Stimulated activated CD8-positive, alpha-beta memory T cell treated with anti-CD3 and anti-CD28 coated beads, Interleukin-15, amount 100 ng/mL, for 4 hours (primary cell): ENCODE measurements at places on chromosomes 6 and 20.

- no peak for DNase-seq
Measured at GRCh38 chr20:62836967-62837490, 20.2 kb downstream of the COL9A3 start.

GRCh38 chr20:38779247-38780097, 26.0 kb upstream of the PPP1R16B start:
- no peak for DNase-seq

- no peak for DNase-seq
Measured at GRCh38 chr6:5333658-5334057, 72.3 kb downstream of the FARS2 start.

DNA sequence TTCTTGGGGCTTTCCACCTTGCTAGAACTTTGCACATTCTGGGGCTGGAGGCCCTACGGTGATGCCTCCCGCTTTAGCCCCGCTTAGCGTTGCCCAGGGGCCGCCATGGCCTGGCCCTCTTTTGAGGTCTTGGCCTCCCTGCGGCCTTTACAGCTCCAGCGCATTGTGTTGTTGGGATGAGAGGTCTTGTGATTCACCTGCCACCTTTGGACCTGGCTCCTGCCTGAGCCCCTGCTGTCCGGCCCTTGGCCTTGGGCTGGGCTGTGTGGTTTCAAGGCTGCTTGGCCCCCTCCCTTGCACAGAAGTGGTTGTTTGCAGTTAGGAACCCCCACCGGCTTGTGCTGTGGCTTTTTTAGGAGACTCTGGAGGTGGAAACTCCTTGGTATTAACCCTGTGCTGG, 61.0 kb upstream of the CDH4 start:
- DNase-seq, result no peak

DNA sequence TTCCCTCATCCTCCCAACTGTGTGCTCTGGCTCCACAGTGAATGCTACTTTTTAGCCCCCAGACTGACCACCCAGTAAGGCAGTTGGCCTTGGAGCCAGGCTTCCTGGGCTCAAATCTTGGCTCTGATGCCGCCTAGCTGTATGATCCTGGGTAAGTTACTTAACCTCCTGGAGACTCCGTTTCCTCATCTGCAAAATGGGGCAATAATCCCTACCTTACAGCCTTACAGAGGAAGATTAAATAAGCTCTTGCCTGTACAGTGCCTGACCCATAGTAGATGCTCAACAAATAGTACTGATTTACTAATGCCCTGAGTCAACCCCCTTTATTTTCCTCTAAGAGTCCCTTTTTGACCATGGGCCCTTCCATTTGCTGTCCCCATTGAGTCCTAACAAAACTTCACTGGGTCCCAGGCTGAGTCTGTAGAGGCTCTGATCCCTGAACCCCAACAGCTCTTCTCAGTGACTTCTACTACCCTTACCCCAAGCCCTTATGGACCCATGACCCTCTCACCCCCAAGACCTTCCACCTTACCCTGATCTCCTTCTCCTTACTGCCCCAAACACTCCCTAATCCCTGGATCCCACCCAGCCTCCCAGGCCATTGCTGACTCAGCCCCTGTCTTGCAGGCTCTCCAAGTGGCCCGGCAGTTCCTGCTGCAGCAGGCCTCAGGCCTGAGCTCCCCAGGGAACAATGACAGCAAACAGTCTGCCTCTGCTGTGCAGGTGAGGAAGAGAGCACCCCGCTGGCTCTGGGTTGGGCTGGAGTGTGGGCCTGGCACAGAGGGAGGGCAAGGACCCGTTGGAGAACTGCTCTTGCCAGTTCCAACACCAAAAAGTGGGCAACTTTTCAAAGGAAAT, 31.4 kb downstream of the FOXP4 start:
- no peak for DNase-seq

- DNase-seq, result no peak
Measured at GRCh38 chr20:61556111-61556510, 304.1 kb downstream of the CDH4 start.

- DNase-seq, result no peak
Measured at GRCh38 chr6:7912024-7912423, 1.4 kb upstream of the TXNDC5 start.

DNA sequence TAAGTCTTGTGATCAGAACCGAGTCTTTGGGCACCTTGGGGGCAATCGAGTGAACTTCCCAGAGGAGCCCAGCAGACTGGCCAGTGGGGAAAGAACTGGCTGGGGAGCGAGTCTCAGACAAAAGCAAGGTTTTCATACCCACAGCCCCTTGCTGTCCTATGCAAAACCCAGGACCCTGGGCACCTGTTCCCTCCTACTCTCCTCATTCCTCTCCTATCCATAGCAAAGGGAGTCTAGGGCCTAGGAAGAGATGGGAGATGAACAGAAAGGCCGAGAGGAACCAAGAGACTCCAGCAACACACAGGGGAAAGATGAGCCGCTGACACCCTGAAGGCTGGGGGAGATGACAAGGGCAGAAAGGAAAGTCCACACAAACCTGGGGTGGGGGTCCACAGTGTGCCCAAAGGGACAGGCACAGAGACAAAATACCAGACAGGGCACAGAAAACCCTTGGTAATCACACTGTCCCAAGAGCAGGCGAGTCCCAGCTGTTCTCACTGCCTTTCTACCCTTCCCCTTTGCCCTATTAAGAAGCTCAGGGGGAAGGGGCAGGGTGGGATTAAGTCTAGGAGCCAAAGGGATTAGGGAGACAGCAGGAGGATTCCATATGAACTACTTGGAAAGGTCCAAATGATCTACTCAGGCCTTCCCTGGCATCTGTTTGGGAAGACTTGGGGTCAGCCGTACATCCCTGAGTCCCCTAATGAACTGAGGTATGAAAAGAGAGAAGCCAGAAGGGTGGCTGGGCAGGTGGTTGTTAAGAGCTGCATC, 6.5 kb downstream of the PPP1R18 start:
- DNase-seq, result no peak

- DNase-seq, result no peak
Measured at GRCh38 chr6:6826095-6826901, 237.8 kb downstream of the LY86 start.

DNA sequence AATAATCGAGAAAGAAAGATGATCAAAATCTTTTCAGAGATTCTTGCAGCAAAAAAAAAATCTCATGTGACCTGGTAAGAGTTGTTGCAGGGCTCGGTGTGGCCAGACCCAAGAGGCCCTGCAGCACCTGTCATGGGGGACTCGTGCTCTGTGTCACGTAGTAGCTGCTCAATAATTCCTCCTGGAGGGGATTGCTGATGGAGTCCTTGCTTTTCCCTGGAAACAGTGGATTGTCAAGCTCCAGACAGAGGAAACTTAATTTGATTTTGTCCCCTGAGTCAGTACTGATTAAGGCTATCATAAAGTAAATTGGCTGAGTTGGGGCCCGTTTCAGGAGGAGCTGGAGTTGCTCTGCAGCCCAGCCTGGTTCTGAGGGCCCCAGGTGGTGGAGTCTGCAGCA, 125.2 kb downstream of the EDN3 start:
- DNase-seq, result no peak

DNA sequence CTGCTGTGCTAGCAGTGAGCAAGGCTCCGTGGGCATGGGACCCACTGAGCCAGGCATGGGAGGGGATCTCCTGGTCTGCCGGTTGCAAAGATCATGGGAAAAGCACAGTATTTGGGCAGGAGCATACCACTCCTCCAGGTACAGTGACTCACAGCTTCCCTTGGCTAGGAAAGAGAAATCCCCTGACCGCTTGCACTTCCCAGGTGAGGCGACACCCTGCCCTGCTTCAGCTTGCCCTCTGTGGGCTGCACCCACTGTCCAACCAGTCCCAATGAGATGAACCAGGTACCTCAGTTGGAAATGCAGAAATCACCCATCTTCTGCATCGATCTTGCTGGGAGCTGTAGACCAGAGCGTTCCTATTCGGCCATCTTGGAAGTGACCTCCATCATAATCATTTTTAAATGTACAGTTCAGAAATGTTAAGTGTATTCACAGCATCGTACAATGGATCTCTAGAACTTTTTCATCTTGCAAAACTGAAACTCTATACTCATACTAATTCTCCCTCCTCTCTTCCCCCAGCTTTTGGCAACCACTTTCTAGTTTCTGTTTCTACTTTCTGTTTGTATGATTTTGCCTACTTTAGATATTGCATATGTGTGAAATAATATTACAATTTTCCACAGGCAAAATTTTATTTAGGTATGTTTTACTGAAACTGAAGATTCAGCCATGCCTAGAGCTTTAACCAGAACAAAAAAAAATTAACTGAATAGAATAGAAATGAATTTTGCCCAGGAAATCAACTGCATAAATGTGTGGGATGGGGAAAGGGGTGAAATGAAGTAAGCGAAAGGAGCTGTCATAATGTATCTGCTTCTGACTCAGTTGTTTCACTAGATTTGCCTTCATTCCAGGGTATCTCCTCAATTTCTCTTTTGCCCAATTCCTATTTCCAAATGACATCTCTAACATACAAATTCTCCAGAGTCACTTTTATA, 100.0 kb downstream of the RWDD2A start:
- DNase-seq, result no peak

- no peak for DNase-seq
Measured at GRCh38 chr6:136189104-136189503, 61.0 kb downstream of the MTFR2 start.

DNA sequence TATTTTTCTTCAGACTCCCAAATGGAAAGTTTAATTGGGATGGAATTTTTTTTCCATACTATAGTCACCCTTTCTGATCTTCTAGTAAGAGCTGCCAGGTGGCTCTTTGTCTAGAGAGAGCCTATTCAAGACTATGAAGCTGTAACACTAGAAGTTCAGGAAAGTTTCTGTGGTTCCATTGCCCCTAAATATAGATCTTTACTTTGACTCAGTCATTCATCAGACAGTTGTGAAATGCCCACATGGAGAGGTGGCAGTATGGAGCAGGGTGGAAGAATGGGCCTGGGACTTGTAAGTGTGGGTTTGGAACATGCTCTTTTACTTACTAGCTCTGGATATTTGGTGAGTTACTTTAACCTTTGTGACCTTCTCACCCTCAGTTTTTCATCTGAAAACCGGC, 87.8 kb downstream of the CTNNBL1 start:
- no peak for DNase-seq

GRCh38 chr20:47024461-47024937, 129.9 kb downstream of the EYA2 start:
- DNase-seq, result no peak

DNA sequence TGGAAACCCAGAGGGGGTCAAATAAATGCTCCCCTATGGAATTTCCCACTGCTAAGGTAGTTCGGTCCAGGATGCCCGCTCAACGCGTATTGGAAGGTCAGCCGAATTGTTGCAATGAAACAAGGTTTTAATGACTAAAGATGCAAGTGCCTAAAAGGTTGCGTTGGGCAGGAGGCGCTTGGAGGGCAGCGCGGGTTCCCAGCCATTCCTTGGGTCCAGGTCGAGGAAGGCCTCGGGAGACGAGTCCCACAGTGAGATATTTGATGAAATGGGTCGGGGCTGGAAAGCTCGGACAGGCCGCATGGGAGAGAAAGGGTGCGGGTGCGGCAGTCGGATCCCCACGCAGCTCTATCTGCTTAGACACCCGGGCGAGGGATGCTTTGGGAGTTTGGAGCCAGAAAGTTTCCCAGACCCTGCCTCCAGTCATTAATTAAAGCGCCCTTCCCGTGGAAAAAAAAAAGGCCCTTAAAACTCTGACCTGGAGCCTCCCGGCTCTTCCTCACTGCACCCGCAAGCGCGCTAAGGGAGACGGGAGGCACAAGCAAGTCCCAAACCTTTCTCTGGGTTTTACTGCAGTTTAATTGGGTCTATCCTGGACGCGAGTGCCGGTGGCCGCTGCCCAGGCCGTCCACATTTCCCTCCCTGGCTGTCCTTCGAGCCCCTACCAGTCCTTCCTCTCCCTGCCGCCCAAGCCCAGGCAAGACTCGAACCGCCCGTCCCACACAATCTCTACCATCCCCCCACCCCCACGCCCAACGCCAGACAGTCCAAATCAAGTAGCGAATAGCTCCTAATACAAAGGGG, 24.2 kb downstream of the TFAP2A start:
- DNase-seq, result no peak

DNA sequence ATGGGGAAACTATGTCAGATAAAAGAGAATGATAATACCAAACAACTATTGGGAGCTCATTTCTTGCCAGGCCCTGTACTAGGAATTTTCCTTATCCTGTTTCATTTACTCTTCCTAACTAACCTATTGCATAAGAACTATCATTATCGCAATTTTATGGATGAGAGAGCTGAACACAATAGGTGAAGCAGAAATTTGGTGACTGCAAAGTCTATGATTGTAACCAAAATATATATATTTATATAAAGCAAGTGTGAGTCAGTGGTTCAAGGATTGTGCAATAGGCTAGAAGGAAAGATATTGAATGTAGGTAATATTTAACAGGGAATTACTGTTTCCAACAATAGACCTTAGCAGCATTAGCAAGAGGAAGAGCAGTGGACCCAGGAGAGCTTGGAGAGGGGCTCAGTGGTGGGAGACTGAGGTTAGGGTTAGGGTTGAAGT, 181.1 kb upstream of the TENT5A start:
- DNase-seq, result no peak

DNA sequence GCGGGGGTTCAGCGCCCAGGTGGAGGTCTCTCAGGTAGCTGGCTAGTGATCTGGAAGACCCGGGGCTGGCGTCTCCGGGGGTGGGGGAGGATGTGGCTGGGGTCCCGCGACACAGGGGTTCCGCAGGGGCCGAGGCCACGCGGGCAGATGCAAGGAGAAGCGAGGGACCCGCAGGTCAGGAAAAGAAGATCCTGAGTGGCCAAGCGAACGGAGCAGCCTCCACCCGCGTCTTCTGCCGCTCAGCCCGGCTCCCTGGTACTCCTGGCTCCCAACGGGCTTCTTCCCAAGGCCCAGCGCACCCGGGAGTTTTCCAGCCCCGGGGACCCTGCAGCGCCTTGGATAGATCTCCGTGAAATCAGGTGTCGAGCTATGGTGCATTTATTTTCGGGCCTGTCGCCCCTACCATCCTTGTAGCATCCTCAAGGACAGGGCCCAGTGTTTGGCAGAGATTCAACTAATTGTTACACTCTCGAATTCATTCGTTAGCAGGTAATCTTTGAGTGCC, 682 bp upstream of the CHD6 start:
- no peak for DNase-seq

GRCh38 chr20:43767686-43768474, 41.1 kb upstream of the GTSF1L start:
- DNase-seq, result no peak

- no peak for DNase-seq
Measured at GRCh38 chr20:57267158-57267821, 849 bp upstream of the BMP7 start.

DNA sequence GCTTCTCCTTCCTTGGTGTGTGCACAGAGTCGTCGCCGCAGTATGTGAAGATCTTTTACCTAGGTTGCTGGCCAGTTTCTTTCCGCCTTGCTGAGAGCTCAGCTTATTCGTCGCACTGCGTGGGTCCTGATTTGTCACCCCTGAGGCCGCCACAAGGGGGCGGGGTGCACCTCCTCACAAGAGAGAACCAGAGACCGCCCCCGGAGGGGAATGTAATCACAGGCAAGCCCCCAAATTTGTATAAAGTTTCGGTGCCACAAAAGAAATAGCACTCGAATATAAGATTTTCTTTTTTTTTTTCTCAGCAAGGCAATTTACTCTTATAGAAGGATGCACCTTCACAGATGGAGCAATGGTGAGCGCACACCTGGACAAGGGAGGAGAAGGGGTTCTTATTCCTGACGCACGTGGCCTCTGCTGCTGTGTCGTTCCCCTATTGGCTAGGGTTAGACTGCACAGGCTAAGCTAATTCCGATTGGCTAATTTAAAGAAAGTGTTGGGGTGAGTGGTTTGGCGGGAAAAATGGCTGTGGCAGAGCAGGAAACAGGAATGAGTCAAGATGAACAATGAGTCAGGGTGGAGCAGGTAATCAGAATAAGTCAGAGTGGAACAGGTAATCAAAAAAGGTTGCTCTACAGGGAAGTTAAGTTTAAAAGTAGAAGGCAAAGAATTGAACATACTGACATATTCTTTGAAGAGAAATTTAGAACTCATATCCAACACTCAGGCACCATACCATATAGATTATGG, 19.5 kb downstream of the NCOA3 start:
- DNase-seq, result no peak
